ENCODE measurements at places on chromosomes 5 and 9. TPM values are rescaled to one million over a fixed set of nuclear protein-coding genes. Genes with fewer than 3 reads are reported as not detected.

The COL15A1 gene
- total RNA-seq: 0.02 TPM

The CAVIN4 gene
- total RNA-seq: not detected

The SPATA31D4 gene
- not detected for total RNA-seq

DNA sequence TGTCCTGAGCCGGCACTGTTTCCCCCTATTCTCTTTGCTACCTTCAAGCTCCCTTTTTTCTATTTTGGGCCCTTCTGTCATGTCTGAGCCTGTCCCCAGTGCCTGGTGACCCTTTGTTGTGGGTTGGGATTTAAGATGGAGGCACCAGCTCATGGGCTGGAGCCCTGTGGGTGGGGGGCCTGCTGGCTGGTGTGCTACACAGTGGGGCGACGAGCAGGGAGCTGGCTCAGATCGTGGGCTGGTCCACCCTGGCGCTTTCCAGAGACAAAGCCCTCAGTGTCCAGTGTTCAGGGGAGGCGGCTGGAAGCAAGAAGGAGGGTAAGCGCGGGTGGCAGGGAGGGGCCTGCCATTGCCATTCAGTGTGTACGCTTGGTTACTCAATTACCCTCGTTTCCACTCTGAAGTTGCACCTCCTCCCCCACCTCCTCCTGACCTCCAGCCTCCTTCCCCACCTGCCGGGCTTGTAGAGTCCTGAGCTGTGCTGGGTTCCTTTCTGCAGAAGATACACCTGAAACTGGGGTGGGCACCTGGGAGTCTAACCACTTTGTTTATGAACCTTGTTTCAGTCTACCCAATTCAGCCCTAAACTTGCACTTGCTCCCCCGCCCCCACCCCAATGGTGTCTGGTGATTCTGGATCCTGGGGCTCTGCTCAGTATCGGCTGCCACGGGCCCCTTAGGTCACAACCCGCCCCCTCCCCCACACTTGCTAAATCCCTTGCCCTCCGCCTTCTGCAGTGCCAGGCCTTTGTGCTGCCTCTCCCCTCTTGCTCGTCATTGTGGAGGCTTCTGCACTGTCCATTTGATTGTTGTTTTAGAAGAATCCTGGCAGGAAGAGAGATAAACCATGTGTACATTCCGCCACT, 49.9 kb downstream of the MVB12B start:
- no peak for DNase-seq

GRCh38 chr5:169450464-169450863, 133.1 kb upstream of the SPDL1 start:
- no peak for DNase-seq

The CAMK2A gene
- total RNA-seq: not detected

The OR1Q1 gene
- not detected for total RNA-seq

Data from activated naive CD4-positive, alpha-beta T cell treated with anti-CD3 and anti-CD28 coated beads for 36 hours (primary cell).